ENCODE measurements at places on chromosomes 6 and 20.

DNA sequence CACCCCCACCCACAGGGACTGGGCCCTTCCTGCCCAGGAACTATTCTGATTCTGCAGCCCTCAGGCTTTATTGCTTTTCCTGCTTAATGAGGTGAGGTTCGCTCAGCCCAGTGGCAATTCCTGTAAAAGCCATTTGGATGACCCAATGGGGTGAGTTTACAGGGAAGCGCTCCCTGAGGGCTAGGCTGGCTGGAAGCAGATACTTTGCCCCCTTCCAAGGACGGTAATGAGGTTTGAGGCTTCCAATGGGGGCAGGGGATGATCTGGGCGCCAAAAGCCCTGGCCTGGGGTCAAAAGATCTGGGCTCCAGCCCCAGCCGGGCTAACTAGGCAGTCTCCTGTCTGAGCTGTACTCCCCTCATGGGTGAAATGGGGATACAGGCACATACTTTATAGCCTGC is 41.8 kb downstream of the RIPOR3 start:
- DNase-seq: no peak

DNA sequence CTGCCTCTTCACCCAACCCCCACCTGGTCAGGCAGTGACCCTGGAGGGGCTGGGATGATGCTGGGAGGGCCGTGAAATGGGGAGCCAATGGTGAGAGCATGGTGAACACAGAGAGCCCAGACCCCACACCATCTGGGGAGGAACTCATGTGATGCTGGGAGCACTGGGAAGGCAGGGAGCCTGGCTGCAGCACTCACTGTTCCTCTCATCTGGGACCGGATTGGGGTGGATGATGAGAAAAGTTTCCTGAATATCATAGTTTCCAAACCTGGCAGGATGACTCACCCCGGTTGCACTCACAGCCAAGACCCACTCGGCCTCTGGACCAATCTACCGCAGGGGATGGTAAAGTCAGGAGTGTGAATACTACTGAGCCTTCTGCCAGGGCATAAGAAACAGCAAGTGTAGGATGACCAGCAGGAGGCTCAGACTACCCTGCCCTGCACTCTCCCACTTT is 21.8 kb downstream of the ULBP1 start:
- no peak for DNase-seq

DNA sequence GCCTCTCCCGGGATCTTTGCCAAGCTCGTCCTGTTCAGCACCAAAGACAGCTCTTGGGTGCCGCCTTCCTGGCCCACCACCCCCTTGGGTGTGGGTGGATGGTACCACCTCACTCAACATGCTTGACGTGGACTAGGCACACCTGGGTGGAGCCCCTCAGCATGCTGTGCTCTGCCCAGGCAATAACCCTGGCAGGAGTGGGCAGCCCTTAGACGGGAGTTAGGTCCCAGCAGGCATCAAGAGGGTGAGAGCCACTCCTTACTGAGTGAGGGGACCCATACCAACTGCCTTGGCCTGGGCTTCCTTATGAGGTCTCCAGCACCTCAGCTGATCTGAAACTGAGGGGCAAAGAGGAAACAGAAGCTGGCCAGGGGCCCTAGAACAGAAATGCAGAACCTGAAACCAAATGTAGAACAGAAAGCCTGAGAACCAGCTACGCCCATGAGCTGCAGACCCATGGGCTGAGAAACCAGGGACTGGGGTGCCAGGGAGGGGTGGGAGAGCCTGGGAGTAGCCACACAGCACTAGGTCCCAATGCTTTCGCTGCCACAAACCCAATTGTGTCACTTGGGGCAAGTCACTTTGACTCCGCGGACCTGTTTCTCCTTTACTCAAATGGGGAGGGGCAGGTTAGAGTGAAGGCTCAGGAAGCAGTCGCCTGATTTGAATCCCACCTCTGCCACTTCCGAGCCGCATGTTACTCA is 2.0 kb downstream of the FGD2 start:
- DNase-seq: peak; percentile 51

DNA sequence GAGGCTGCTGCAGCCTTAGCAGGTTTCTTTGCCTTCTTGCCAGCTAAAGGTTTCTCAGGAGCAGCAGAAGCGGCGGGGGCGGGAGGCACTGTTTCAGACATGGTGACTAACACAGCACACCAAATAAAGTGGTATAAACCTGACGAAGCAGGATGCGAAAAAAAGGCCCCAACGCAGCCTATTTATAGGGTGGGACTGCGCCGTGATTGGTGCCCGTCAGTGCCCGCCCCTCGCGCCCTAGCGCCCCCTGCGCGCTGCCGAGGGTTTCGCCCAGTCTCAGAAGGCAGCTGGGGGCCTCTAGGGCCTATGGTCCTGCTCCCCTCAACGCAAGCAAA is 55.0 kb downstream of the TRIM38 start:
- no peak for DNase-seq

- DNase-seq: no peak
Measured at GRCh38 chr20:49765846-49766541, 46.6 kb upstream of the SLC9A8 start.

DNA sequence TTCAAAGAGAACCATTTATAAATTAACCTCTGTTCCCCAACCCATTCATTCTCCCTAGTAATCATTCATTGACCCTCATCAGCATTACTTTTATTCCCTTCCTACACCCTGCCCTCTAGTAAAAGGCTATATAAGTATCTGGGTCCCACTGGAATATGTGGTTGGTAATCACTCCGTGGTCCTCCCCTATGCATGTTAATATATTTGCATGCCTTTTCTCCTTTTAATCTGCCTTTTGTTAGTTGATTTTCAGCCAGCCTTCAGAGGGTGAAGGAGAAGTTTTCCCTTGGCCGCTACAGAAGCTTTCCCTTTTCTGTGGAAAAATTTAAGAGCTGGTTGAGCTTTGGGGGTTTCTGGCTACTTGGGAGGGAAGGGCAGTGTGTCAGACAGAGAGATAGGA is 585.6 kb downstream of the UTRN start:
- DNase-seq: no peak

- peak; percentile 47 for DNase-seq
Measured at GRCh38 chr20:46108435-46108841, 9.7 kb upstream of the CD40 start.

DNA sequence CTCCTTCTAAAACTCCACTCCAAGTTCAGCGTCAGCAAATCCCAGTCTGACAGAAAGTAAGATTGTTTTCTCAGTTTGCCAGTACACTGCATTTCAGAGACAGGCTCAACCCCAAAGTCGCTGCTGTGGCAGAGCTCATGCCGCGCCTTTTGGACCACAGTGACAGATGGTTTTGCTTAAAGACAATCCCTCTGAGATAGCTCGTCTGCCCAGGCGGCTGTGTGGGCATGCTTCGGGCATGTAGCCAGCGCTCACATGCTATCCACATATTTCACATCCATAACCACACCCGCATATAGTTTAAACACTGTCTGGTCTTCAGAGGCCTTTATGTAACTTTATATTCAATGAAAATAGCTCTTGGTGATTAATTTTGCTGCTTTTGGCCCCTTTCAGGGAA is 14.7 kb upstream of the PXDC1 start:
- DNase-seq: peak; percentile 96

- no peak for DNase-seq
Measured at GRCh38 chr20:48789185-48789668, 38.6 kb downstream of the PREX1 start.

- DNase-seq: no peak
Measured at GRCh38 chr6:20204512-20204894, 7.8 kb downstream of the MBOAT1 start.

GRCh38 chr6:37305841-37306425 is 47.9 kb upstream of the RNF8 start:
- no peak for DNase-seq

- no peak for DNase-seq
Measured at GRCh38 chr6:36781669-36782068, 57.6 kb downstream of the CPNE5 start.

DNA sequence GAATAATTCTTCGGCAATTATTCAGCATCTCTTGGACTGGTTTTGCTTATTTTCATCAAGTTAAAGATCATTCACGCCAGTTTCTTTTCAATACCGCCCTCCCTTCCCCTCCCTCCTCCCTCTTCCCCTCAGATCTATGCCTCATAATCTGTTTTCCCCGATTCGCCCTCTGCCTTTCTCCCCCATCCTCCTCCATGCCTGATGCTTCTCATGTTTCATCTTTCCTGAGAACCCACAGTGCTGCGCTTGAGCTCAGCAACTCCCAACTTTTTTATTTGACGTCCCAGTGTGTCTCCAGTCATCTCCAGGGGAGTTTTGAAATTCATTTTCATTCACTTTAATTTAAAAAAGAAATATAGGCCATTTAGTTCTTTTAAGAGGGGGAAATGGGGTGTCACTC is 142.7 kb downstream of the PTPRT start:
- DNase-seq: no peak

- no peak for DNase-seq
Measured at GRCh38 chr6:100490065-100490464, 25.3 kb upstream of the SIM1 start.

DNA sequence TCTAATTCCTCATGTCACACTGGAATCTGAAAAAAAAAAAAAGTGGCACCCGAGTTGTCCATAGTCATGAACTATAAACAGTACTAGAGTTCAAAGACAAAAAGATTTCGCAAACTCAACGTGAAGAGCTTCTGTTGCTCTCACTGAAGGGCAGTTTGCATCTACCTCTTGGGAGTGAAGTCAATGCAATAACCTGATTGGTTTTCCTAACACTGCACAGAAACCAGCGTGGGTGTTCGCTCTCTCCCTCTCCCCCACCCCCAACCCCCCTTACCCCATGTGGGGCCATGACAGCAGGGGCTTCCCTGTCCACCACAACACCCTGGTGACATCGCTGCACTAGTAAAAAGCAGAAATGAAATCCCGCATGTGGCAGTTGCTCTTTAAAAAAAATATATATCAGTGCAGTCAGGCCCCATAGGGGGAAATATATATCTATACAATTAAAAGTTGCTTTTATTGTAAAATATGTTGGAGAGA is 66.9 kb downstream of the GMPR start:
- DNase-seq: no peak

GRCh38 chr20:32192698-32193097 is 14.8 kb downstream of the PLAGL2 start:
- no peak for DNase-seq

All from RPMI8226 (cell line).